Cortex of kidney (tissue), 1 donor: ENCODE measurements at places on chromosomes 2 and 18.

DNA sequence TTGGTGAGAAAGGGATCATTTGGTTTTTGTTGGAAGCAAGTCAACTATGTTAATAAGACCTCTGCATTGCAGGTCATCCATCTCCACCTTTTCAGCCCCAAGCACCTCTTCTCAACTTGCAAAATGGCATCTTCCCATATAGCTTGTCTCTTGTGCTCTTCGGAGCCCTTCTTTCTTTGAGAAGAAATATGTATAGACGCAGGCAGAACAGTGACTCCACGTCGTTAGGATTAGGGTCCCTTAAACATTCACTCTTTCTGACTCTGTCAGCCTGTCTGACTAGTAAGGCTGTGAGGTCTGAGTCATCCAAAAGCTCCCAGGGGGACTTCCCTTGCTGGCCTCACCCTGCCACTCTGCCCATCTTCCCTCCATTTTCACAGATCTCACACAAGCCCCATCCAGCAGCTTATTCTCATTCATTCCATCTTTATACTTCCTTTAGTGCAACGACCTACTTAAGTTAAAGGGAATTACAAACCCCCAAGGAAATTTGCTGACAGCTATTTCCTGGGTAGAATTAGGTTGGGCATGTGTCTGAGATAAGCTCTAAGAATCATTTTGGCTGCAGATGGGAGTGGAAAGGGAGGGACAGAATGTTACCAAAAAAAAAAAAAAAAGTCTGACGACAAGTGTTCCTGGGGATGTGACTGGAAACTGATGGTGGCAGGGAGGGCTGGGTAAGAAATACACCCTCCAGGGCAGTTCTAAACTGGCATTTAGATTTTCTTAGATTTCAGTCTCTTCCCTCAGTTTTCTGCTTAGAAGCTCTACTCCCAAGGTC is 37.7 kb upstream of the MEX3C start:
- no peak for DNase-seq

DNA sequence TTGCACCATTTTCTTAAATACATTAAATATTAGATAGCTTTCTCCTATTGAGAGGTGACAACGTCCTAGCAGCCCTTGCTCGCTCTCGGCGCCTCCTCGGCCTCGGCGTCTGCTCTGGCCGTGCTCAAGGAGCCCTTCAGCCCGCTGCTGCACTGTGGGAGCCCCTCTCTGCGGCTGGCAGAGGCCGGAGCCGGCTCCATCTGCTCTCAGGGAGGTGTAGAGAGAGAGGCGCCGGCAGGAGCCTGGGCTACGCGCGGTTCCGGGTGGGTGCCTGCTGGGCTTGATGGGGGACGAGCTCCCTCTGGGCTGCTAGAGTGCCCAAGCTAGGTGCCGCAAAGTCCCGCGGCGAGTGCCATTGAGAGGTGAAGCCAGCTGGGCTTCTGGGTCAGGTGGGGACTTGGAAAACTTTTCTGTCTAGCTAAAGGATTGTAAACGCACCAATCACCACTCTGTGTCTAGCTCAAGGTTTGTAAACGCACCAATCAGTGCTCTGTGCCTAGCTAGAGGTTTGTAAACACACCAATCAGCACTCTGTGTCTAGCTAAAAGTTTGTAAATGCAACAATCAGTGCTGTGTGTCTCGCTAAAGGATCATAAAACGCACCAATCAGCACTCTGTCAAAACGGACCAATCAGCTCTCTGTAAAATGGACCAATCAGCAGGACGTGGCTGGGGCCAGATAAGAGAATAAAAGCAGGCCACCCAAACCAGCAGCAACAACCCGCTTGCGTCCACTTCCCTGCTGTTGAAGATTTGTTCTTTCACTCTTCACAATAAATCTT is 3.1 kb downstream of the RPRD1A start:
- DNase-seq, result no peak

DNA sequence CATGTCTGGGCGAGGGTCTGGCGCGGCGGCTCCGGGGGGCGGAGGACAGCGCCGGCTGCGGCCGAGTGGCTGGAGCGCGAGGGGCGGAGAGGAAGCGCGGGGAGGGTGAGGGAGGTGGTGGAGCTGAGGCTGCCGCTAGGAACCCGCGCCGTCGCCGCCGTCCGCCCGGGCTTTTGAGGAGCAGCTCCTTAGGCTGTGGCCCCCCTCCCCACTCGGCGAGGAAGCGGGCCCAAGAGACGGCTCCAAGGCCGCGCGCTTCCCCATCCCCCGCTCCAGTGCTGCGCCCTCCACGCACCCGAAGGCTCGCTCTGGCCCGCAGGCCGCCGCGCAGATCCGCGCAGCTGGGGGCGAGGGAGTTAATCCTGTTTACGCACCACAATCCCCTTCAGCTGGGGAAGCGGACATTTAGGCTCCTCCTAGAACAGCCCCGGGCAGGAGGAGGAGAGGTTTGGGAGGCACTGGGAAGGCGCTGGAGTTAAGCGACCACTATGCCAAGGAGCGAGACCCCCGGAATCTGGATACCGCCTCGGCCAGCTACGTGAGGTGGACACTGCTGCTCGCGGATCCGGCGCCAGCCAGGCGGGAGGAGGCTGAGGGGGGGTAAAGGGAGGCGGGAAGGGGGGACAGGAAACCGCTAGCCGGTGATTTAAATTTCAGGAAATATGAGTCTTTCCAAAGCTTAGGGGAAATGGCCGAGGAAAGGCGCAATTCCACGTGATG is at the start of gene CNRIP1:
CNRIP1 (minus strand) TSS at position 552 of the 720 bp plus-strand sequence; CDS start at position 3, 549 bp downstream.
- no peak for DNase-seq

- peak; percentile 100 for DNase-seq
Observed at GRCh38 chr2:64750817-64751285, 97.1 kb upstream of the SERTAD2 start.

DNA sequence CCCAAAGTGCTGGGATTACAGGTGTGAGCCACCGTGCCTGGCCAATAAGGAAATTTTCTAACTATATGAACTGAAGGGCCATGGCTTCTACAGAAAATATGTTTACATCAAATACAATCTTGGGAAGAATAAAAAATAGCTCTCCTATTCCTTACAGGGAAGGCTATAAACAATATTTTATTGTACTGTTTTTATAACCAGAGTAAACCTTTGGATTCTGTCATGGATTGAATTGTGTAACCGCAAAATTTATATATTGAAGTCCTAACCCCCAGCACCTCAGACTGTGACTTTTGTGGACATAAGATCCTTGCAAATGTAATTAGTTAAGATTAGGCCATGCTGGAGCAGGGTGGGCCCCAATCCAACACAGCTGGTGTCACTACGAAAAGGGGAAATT is 8.3 kb downstream of the HSBP1L1 start:
- no peak for DNase-seq

DNA sequence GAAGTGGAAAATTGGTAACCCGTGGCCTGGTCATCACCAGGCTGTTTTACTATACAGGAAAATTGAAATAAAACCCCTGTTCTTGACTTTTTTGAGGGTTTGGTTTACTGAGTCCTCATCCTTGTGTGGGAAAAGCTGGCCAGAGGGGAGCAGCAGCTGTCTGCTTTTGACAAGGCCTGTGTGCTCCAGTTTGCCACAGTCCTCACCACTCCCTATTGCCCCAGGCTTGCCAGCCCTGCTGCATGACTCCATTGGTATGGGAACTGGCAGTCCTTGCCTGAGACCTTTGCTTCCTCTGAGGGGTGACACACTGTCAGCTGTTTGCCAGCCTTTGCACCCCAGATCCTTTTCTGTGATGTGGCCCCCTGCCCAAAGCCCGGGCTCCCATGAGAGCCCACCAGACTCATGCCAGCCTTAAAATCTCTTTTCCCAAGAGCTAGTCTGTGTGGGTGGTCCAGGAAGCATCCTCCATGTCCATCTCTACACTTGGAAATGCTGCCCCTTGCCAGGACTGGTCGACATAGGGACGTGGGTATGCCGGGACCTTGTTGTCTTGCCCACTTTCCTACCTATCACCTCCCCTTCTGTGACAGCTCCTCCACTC is 39.0 kb downstream of the GLI2 start:
- no peak for DNase-seq

GRCh38 chr2:241741016-241741415 is 6.6 kb downstream of the D2HGDH start:
- DNase-seq, result no peak

DNA sequence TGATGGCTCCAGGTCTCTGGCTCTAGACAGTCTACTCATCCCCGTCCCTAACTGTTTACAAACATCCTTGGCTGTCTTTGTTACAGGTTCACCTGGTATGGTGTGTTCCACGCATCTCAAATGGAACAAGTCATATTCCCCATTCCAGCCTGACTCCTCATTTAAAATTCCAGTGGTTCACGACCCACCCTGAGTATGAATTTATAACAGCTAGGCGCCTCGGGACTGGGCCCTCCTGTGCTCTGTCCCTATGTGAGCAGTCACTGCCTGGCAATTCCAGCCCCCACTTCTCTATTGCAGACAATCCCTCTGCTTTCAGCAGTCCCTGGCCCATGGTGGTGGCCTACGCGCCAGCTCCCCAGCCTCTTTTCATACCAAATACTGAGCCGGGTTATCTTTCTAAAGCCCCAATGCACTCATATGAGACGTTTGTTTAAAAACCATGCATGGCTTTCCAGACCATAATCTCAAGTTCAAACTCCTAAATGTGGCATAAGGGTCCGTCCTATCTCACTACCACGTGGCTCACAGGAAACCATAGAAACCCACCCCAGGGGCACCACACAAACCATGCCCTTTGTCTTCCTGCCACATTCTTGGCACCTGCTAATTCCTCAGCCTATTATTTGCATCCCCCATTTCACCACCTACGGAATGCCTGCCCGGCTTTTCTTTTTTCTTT is 1.6 kb downstream of the SERPINB8 start:
- no peak for DNase-seq
